ENCODE measurements at places on chromosomes 11 and 22. TPM values are rescaled to one million over a fixed set of nuclear protein-coding genes. Genes with fewer than 3 reads are reported as not detected.

GRCh38 chr11:69992943-69993694 lies 85.0 kb upstream of the ANO1 start:
- no peaks in the 10 kb centered on the region for H3K27me3 ChIP-seq
- H3K4me3 ChIP-seq, result no peak overlapping the region
- DNase-seq, result no peak
- no peaks in the 10 kb centered on the region for H3K36me3 ChIP-seq
- no peaks in the 10 kb centered on the region for H3K4me1 ChIP-seq
- H3K27ac ChIP-seq, result no peak overlapping the region

DNA sequence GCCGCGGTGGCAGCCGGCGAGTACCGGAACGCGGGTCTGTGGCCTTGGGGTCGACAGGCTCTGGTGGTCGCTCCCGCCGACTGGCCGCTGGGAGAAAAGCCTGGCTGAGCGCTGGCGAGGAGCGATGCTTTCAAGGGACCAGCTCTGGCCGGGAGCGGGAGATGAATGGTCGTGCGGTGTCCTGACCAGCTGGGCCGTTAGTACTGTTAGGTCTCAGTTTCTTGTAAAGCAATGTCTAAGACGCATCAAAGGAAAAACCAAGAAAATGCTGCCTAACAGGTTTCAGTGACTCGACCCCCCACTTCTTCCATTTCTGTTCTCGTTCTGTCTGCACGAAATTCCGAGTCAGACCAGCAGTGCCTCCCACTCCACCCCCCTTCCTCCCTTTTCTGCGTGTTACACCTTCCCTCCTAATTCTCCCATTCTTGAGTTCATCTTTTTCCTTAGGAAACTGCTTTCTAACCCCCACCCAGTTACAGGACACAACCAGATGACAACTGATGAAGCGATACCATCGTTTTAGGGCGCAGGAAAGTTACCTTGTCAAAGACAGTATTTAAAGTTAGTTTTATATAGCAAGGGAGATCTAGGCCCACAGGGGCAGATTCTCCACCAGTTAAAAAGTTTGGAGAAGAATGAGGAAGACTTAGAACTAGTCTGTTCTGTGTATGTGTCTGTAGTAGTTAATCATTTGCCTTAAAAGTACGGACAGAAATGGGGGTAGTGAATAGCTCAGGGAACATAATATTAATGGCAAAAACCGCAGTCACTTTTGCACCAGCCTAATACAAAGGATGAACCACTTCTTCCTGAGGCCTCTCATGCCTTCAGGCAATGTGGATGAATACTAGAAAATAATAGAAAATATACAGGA lies 1.0 kb downstream of the CUL5 start:
- peak overlapping the region; percentile 94 for H3K4me3 ChIP-seq
- no peaks in the 10 kb centered on the region for H3K27me3 ChIP-seq
- peak; percentile 2 for DNase-seq

CBLIF gene
- polyA plus RNA-seq, result not detected

TRIM66 gene
- polyA plus RNA-seq, result 0.85 TPM
